ENCODE measurements at places on chromosomes 2 and 18.

- no peak for DNase-seq
These were observed 3.1 kb upstream of the TMEM150A start for GRCh38 chr2:85605406-85606115.

DNA sequence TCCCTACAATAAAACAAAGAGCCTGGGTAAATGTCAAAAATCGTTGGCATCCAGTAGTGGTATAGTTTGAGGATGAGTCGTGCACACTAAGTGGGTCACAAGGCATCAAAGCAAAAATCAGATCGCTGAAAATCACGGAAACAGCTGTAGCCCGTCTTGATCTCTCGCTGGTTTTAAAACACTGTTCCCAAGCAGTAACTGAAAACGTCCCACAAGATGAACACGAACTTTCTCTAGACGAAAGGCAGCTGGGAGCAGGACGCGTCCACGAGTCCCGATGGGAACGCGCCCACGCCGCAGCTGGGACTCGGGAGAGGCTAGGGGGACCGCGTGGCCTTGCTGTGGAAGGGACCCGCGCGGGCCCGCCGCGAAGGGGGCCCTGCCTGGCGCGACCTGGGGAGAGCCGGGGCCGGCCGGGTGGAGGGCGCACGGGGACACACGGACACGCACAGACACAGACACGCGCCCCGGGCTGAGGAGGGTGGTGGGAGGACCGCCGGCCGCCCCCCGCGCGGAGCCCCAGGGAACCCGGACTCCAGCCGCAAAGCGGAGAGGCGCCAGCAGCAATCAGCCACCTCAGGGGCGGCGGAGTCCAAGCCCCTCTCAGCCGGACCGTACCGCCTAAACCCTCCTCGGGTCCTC is 651 bp downstream of the STK17B start:
- peak; percentile 61 for DNase-seq

- no peak for DNase-seq
These were observed 74.2 kb downstream of the CD8B2 start for GRCh38 chr2:106561356-106561755.

GRCh38 chr2:85718885-85719492 is 24.8 kb downstream of the GNLY start:
- DNase-seq, result no peak

- DNase-seq, result no peak
These were observed 41.1 kb downstream of the MRPS9 start for GRCh38 chr2:105078906-105079495.

GRCh38 chr2:119794237-119794636 is 34.5 kb downstream of the PTPN4 start:
- no peak for DNase-seq

- DNase-seq, result no peak
These were observed 667 bp downstream of the TRIB2 start for GRCh38 chr2:12717191-12718014.

- DNase-seq, result no peak
These were observed 478.7 kb upstream of the CNTNAP5 start for GRCh38 chr2:123546353-123546752.

- peak; percentile 53 for DNase-seq
These were observed 16.5 kb downstream of the SCG2 start for GRCh38 chr2:223585666-223586065.

DNA sequence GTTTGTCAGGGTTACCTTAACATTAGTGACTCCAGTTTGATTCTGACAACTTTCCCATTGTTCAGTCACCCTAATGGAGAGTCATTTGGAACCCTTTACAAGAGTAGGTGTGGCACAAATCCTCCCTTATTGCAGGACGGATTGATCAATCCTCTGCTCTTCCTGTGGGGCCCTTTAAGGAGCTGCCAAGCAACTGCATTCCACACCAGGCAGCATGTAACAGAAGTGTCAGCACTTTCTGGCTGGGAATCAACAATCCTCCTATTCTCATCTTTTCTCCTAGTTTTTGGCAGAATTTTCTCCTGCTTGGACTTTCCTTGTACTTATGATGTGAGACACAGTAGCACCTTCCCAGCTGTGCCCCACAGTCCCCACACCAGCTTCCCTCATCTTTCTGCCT is 177.8 kb downstream of the ST6GAL2 start:
- no peak for DNase-seq

- no peak for DNase-seq
These were observed 320.5 kb downstream of the CTNNA2 start for GRCh38 chr2:79833235-79833878.

DNA sequence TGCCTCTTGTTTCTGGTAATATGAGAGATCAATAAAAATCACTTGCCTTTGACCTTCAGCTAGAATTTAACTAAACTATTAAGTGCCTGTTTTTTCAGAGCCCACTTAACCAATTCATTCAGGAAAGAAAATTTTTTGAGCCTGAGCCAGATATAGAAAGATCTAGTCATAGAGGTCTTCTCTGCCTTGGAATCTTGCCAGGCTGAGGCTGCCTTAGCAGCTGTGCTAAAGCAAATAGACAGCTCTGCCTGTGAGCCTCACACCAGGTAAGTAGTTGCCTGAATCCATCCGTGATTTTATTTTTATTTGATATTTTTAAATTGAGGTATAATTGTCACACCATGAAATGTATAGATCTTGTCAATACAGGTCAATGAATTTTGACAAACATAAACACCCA is 27.4 kb downstream of the EVX2 start:
- no peak for DNase-seq

- DNase-seq, result no peak
These were observed 94.5 kb downstream of the DPP4 start for GRCh38 chr2:161979490-161979889.

GRCh38 chr2:88692187-88692586 is 714 bp downstream of the RPIA start:
- DNase-seq, result no peak

- DNase-seq, result no peak
These were observed 30.4 kb downstream of the ANKRD44 start for GRCh38 chr2:197280015-197280702.

- DNase-seq, result no peak
These were observed 14.4 kb downstream of the ARID5A start for GRCh38 chr2:96550787-96551604.

DNA sequence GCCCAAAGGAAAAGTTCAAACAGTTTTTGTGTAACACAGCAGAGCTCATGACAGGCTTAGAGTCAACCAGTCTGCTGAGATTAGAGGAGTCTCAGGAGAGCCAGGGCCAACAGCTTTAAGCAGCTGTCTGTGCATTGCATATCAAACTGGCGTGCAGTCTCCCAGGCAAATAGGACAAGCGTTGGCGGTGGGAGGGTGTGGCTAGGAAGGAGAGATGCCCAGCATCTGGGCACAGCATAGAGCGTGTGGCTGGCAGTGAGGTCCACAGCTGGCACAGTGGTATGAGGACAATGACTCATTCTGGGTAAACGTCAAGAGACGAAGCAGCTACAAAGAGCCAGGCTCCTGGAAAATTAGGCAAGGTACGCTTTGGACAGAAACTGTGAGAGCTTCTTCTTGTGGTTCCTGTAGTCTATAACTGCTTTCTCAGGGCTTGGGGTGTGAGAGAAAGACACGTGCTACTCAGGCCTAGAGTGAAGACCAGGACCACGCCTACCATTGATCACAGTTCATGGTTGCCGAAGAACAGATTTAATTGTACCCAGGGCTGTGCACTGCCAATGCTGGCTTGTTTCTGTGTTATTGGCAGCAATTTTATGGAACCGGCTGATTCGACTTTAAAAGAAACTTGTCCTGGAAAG is 14.8 kb downstream of the ZAP70 start:
- DNase-seq, result no peak

- DNase-seq, result no peak
These were observed 118.5 kb upstream of the COL5A2 start for GRCh38 chr2:189298038-189298437.

DNA sequence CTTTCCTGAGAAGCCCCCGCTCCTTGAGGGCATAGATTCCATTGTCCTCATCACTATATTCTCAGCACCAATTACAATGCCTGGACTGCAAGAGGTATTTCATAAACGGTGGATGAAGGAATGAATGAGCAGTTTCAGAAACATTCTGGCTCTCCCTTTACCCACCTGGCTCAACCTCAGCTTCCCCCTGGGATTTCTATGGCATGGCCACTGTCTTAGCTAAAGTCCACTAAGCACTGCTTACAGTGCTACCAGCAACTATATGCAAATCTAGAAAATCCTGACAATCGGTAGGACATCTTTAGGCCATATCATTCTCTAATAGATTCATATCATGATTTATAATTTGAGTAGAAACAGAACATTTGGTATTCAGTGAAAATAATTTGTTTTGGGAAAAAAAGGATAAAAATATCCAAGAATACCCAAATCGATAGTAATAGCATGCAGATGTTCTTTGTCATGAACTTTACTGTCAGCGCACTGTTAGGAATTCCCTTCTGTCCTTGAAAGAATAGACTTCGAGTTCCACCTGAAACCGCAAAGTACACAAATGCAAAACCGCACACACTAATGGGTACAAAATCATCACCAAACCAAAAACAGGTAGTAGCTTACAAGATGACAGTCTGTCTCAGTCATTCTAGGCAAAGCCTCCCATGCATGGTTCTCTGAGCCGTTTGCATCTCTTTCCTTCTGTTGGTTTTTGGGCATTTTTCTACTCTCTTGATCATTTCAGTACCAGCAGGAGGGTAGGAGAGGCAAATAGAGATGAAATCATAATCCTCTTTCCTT is 303.6 kb upstream of the ID2 start:
- DNase-seq, result no peak

DNA sequence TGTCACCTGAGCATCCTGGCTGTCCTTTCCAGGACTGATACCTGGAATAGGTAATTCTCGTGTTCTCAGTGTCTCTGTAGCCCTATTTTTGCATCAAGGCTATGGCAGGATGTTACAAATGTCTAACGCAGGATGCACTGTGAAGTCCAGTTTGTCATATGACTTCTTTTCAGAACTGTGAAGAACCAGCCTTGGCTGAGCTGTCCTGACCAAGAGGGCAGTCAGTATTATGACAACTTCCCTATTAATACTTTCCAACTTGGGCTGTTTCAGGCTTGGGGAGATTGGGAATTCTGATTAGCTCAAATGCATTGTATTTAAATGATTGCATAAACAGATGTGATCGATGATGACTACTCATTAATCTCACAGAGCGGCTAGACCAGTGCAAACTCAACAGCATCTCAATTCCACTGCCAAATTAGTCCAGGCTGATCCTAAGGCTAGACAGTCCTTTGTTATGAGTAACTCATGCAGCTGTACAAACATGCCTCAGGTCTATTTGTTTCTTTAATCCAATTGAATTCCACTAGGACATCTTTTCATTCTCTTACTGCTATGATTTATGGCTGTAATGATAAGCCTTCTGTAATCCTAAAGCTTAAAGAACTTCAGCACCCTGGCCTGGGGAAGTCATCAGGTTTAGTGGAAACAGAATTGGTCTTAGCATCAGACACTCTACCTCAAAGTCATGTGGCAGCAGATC is 331.6 kb downstream of the KCNS3 start:
- DNase-seq, result no peak

DNA sequence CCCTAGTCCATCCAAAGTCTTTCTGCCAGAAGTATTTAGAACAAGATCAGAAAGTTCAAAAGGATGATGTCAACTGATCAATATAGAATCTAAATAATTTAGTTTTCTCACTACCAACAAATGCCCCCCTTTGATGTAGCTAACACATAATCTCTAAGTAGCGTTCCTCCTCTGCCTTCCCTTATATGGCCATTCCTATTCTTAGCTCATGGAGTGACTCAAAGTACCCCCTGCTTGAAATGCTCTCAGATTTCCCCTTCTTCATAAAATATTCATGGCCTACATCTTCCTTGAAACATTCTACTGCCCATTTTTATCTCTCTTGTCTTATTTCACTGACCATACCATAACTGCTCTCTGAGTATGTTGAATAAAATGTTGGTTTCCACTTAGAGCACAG is 151.5 kb downstream of the UPP2 start:
- DNase-seq, result no peak

GRCh38 chr2:194842871-194843270 is 814.2 kb upstream of the SLC39A10 start:
- DNase-seq, result no peak

- no peak for DNase-seq
These were observed 7.0 kb downstream of the ZBTB14 start for GRCh38 chr18:5288517-5288935.

All from spinal cord (tissue), 10 donors.